ENCODE measurements at places on chromosomes 5 and 9. TPM values are rescaled to one million over a fixed set of nuclear protein-coding genes. Genes with fewer than 3 reads are reported as not detected.

Gene FAM221B
- total RNA-seq = 0.29 TPM

Gene STKLD1
- total RNA-seq = 4.1 TPM

DNA sequence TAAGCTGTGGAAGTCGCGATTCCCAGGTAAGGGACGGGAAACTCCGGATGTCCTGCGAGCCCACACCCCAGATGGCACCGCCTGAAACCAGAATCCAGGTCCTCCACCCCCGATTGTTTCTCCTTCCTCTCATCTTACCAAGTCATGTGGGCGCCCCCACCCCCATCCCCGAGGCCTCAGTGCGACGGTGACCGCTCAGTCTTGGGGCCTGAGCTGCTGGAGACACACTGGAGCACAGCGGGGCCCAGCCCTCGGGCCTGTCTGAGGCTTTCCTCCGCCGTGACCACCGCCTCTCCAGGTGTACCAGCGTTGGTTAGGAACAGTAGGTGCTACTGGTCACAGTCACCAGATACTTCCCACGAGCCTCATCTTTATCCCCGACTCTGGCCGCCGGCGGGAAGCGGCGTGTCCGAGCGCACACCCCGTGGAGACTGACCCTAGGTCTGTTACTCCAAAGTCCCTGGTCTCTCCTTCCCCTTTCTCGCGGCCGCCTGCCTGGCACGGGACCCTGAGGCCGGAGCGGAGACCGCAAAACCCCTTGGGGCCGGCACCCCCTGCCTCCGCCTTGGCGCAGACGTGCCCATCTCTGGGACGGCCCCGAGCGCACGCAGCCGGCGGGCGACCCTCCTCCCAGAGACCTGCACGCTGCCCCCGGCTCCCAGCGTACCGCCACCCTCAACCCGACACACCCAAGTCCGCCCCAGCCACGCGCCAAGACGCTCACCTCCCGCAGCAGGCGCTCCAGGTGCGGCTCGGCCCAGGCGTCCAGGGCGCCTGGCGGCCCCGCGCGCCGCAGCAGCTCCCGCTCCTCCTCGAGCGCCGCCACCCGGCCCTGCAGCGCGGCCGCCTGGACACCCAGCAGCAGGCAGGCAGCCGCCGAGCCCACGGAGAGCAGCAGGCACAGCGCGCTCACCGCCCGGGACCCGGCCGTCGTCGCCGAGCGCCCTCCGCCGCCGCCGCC lies 733 bp downstream of the COL23A1 start:
- H3K27me3 ChIP-seq = peaks cover 44% of the 10 kb centered on the region
- no peak for DNase-seq

DNA sequence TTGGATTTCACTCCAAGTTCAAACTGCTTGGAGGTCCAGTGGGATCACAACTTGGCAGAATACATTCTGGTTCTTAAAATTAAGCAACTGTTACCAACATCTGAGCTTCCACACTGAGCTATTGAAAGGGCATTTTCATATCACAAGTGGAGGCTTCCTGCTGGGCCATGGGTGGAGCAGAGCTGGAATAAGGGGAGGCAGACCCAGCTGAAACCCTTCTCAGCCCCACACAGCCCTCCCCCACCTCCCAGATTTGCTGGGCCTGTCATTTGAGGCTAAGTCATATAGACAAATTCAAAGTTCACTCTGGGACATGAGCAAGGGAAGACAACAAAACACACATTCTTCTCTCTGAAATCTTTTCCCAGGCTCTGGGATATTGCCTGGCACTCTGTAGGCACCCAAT lies 79.9 kb downstream of the ACTL7B start:
- H3K4me3 ChIP-seq = no peak overlapping the region
- DNase-seq = no peak
- H3K27me3 ChIP-seq = no peaks in the 10 kb centered on the region
- H3K36me3 ChIP-seq = no peaks in the 10 kb centered on the region
- no peak overlapping the region for H3K27ac ChIP-seq

- H3K27me3 ChIP-seq = no peaks in the 10 kb centered on the region
- peak; percentile 45 for DNase-seq
- H3K4me1 ChIP-seq = peaks cover 16% of the 10 kb centered on the region
- 0 out of 2 replicates have a peak overlapping the region, but pooled peaks have one; percentile 6 for H3K27ac ChIP-seq
Measured at GRCh38 chr5:137997726-137998213, 35.1 kb downstream of the FAM13B start.

DNA sequence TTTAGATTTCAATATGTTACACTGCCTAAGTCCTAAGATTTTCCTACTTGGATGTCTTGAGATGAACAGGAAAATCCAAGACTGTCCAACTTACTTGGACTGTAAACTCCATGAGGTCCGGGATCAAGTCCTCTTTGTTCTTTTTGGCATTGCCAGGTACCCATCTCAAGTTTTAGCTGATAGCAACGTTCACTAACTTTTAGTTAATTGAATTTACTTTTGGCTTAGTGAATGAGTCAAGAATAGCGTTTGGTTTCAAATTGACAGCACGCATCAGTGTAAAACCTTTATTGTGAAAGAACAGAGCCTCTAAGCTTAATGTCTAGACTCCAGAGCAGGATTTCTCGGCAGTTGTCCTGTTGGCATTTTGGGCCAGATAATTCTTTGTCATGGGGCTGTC lies 37.2 kb downstream of the ALDH1A1 start:
- H3K4me1 ChIP-seq = no peaks in the 10 kb centered on the region
- DNase-seq = no peak
- H3K36me3 ChIP-seq = no peaks in the 10 kb centered on the region
- peaks cover 58% of the 10 kb centered on the region for H3K27me3 ChIP-seq
- no peak overlapping the region for H3K27ac ChIP-seq

DNA sequence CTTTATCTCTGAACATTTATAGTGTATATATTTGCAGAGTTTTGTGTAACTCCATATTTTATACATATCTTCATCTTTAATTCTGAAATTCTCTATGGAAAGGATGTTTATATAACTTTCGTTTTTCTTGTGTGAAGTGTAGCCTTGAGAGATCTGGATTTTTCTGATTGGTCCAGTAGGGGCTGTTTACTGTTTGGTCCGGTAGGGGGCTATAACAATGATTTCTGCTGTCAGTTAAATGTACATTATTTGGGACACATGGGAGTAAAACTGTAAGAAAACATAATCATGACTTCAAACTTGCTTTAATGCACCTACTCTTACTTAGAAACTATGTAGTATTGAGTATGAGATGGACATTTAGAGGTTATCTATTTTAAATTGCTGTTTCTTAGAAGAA lies 527.1 kb upstream of the ARRDC3 start:
- DNase-seq = no peak
- H3K27ac ChIP-seq = no peak overlapping the region
- H3K4me1 ChIP-seq = peaks cover 20% of the 10 kb centered on the region
- H3K4me3 ChIP-seq = no peak overlapping the region
- no peaks in the 10 kb centered on the region for H3K36me3 ChIP-seq

- no peaks in the 10 kb centered on the region for H3K27me3 ChIP-seq
- no peak for DNase-seq
- H3K27ac ChIP-seq = no peak overlapping the region
- H3K36me3 ChIP-seq = no peaks in the 10 kb centered on the region
- H3K4me1 ChIP-seq = no peaks in the 10 kb centered on the region
- no peak overlapping the region for H3K4me3 ChIP-seq
Measured at GRCh38 chr9:106560540-106560939, 302.4 kb upstream of the ZNF462 start.

GRCh38 chr5:144089401-144090021 lies 80.9 kb downstream of the YIPF5 start:
- no peaks in the 10 kb centered on the region for H3K36me3 ChIP-seq
- H3K4me3 ChIP-seq = no peak overlapping the region
- H3K27ac ChIP-seq = no peak overlapping the region
- H3K4me1 ChIP-seq = no peaks in the 10 kb centered on the region
- H3K27me3 ChIP-seq = no peaks in the 10 kb centered on the region

Measured in PC-3 (cell line).